ENCODE measurements at places on chromosomes 1 and 21. TPM values are rescaled to one million over a fixed set of nuclear protein-coding genes. Genes with fewer than 3 reads are reported as not detected.

GRCh38 chr1:232684371-232685105 is 54.6 kb upstream of the SIPA1L2 start:
- DNase-seq: no peak

FCRLB gene
- total RNA-seq: not detected

- peak; percentile 59 for DNase-seq
Measured at GRCh38 chr1:155016231-155016831, 13.7 kb downstream of the ZBTB7B start.

DNA sequence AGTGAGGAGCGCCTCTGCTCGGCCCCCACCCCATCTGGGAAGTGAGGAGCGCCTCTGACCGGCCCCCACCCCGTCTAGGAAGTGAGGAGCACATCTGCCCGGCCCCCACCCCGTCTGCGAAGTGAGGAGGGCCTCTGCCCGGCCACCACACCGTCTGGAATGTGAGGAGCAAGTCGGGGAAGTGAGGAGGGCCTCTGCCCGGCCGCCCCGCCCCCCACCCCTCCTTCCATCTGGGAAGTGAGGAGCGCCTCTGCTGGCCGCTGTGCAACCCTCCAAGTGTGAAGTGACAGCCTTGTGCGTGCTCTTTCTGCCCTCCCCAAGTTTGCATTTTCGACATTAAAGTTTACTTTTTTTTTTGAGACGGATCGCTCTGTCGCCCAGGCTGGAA is 5.1 kb upstream of the ZZZ3 start:
- DNase-seq: peak; percentile 36

DNA sequence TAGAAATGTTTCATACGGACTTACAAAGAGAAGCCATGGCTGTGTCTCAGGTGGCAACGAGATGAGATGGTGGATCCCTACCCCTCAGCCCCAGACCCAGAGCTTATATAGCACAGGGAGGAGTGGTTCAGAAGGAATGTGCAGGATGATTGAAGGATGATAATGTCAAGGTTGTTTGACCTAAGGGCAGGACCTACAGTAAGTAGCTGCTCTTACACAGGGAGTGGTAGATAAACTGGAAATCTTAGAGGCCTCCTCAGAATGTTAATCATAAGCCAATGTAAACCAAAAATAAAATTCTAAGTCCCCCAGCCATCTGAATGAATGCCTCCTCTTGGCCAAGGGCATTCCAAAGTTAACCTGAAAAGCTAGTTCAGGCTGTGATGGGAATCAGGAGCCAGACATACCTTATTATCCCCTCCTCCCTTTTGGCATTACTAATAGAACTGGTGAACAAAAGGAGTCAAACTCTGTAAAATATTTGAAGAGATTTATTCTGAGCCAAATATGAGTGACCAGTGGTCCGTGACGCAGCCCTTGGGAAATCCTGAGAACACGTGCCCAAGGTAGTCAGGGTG is 45.8 kb upstream of the PDE9A start:
- DNase-seq: no peak

MIXL1 gene
- 0.15 TPM for total RNA-seq

- no peak for DNase-seq
Measured at GRCh38 chr1:64476251-64476952, 6.5 kb downstream of the CACHD1 start.

SLC5A9 gene
- 5.7 TPM for total RNA-seq

WNT4 gene
- 3.1 TPM for total RNA-seq

FCRL6 gene
- 0.14 TPM for total RNA-seq

DNA sequence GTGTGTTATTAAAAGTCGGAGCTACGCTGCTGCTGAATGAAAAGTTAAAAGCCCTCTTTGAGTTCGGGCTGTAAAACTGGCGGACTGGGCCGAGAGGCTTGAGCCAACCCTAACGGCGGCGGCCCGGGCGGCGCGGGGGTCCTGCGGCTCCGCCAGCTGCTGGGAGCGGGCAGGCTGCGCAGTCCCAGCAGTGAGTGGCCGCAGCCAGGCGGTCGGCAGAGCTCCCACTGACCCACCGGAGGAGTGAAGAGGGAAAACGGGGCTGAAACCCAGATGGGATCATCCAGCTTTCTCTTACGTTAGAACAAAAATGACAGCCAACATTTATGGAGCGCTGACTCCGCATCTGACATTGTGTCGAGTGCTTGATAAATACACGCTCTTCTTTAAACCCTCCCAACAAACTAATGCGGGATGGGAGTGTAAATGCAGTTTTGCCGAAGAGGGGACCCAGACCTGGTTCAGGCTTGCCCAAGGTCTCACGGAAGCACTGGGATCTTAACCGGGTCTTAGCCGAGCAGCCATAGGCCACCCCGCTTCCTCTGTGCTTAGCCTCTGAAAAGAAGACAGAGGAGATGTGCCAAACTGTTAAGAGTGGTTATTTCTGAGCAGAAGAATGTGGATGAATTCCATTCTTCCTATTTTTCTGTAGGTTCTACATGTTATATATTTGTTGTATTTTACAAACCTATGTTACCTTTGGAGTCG is 3.5 kb downstream of the GRHL3 start:
- no peak for DNase-seq

DNA sequence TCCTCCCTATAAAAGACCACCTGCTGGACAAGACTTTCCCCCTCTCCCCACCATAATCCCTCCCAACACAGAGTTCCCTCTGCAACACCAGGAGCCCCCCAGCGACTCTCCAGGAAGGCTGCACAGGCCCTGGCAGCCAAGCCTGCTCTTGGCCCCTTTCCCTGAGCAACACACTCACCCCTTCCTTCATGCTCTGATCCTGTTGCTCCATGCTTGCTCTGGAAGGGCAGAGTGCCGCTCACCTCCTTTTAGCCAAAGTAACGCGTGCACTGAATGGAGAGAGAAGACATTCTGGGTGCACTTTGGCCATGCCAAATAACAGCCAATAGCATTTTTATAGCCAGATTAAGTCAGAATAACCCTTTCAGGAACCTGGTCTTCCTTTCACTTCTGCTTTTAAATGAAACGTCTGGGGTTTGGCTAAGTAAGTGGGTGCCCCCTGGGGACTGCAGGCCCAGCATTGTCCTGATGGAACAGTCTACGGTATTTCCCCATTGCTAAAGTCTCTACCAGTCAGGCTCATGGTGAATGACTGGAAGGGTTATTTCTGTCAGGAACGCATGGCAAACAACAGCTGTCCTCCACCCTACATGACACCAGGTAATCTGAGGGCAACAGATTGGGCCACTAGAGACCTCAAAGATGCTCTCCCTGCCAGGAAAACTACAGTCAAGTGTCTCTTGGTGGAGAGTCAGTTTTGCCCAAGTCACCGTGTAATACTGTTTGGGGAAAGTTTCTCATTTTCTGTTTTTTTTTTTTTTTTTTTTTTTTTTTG is at the start of gene SLC2A5:
Gene SLC2A5 (minus strand): TSS at position 310 of the 775 bp plus-strand sequence. CDS start 99 bp downstream, at position 211.
- DNase-seq: peak; percentile 35

DNA sequence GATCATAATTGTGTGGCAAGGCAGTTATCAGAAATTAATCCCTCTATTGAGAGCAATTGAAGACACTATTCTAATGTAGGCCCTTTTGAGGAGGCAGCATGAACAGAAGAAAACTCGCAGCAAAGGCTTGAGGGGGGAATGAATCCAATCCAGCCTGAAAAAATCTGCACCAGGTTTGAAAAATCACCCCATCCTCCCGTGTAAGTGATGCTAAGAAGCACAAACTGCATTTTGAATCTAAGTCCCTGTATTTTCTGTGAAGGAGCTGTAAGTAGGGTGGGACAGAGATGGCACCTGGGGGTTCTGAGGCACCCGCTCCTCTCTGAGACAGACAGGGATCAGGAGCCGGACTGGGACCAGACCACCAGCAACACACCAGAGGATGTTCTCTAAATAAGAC is at the start of gene CRB1:
Gene CRB1 (plus strand): TSS at position 241 of the 400 bp plus-strand sequence. CDS start 161 bp downstream, outside the sequence.
- DNase-seq: no peak

GRCh38 chr21:16370186-16370585 is 640.4 kb downstream of the USP25 start:
- no peak for DNase-seq

DNA sequence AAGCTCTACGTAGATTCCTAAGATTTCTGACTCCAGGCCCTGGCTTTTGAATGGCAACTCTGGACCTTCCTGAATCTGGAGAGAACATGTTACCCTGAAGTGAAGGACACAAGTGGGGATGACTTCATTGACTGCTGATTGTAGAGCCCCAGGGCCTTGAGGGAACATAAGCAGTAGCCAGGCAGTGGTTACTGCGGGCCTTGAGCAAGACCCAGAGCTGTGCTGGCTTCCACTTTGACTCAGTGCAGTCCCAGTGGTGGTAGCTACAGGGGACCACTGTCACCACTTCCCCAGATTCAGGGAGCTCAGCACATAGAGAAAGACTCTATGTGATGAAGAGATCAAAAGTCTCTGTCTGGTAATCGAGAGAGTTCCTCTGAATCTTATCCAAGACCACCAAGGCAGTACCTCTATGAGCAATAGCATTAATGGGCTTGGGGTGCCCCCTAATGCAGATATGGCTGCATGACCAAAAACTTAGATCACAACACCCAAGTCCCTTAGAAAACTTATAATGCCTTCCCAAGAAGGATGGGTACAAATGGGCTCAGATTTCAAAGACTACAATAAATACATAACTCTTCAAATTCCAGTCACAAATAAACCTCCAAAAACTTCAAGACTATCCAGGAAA is 1278.3 kb downstream of the AMY1C start:
- no peak for DNase-seq

DNA sequence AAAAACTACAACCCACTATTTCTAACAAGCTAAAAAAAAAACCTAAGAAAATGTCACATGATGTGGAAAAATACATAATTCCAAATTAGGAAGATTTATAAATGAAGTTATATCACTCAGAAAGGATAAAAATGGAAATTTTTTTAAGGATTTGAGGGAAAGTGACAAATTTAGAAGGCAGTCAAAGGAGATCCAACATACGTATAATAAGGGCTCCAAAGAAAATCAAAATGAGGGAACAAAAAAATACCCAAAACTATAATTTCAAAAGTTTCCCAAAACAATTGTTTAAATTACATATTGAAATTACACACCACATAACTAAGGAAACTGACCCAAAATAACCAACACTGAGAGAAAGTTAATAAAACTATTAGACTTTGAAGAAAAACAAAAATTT is 381.1 kb upstream of the KAZN start:
- DNase-seq: no peak

- DNase-seq: no peak
Measured at GRCh38 chr1:50659107-50659662, 235.9 kb upstream of the DMRTA2 start.

ANKRD35 gene
- 0.53 TPM for total RNA-seq

IRF2BP2 gene
- total RNA-seq: 176 TPM

GRCh38 chr21:46554431-46555224 is 50.3 kb downstream of the S100B start:
- no peak for DNase-seq

- no peak for DNase-seq
Measured at GRCh38 chr1:199747984-199748383, 279.5 kb upstream of the NR5A2 start.

- DNase-seq: no peak
Measured at GRCh38 chr1:94325377-94326302, 88.3 kb upstream of the ARHGAP29 start.

DNA sequence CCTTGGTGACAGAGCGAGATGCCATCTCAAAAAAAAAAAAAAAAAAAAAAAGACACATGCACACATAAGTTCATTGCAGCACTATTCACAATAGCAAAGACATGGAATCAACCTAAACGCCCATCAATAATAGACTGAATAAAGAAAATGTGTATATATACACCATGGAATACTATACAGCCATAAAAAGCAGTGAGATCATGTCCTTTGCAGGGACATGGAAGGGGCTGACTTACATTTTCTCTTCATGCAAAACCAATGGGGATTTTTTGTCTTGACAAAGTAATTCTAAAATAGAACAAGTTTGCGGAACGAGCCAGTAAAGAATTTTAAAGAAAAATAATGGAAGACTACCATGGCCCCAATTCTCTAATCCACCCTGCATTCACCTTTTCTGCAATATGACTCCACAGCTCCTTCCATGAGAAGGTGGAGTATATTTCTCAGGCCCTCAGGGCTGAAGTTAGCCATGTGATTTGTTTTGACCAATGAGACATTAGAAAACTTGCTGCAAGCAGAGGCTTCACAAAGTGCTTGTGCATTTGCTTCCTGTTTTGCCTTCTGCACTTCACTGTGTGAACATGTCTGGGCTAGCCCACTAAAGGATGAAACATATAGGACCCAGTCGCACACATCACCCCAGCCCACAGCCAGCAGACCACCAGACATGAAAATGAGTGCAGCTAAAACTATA is 78.8 kb upstream of the NR5A2 start:
- DNase-seq: no peak

GRCh38 chr1:86258101-86258500 is 101.5 kb upstream of the COL24A1 start:
- no peak for DNase-seq

GRCh38 chr21:38832664-38833063 is 26.9 kb downstream of the ETS2 start:
- DNase-seq: no peak

TMEM125 gene
- total RNA-seq: 63.3 TPM

DNA sequence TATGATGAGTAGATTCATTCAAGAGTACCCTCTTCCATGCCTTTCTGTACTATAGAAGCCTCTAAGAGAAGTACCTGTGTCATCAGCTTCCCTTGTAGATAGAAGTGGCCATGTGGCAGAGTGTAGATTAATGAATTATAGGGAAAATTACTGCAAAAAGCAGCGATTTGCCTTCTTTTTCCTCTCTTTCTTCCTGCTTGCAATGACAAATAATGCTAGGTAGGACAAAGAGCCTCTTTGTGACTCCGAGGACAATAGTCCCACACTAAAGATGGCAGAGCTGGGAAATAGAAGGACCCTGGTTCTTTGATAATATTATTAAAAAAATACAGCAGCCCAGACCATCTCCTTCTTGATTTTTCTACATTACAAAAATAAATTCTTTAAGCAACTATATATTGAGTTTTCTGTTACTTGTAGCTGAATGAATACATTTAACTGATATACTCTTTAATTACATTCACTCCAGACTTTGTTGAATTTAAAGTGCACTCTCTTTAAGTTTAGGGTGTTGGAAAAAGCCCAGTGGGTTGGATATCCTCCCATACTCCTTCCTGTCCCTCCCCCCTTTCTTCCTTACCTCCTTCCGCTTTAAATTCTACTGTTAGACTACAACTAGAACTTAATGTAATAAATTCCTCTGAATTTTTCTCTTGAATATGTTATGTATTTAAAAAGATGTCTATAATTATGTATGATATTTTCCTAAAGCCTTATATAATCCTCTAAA is 198.2 kb upstream of the APP start:
- no peak for DNase-seq

DNA sequence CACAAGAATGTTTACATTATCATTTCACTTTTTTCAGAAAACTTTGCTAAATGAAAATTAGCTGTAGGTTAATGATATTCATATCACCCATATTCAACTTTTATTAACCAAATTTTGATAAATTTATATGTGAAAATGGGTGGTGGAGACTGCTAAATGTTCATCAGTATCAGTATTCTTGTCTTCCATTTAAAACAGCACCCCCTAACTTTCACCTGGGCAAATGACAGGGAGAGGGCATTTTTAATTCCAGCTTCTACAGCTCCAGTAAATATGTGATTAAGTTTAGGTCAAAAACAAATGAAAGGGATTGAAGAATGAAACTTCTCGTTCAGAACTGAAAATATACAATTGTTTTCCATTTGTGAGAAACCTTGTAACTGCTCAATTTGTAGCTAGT is 722.2 kb downstream of the KCNT2 start:
- no peak for DNase-seq

SLC35F3 gene
- total RNA-seq: 0.14 TPM

OLFML2B gene
- 4.3 TPM for total RNA-seq

KCNE2 gene
- not detected for total RNA-seq

- no peak for DNase-seq
Measured at GRCh38 chr1:205074513-205074912, 9.7 kb downstream of the TMEM81 start.

- DNase-seq: no peak
Measured at GRCh38 chr1:201470581-201470980, 1.6 kb upstream of the PHLDA3 start.

S100A8 gene
- 6.7 TPM for total RNA-seq

- DNase-seq: no peak
Measured at GRCh38 chr1:182229921-182230491, 161.6 kb downstream of the GLUL start.
